ENCODE measurements at places on chromosomes 6 and 20.

DNA sequence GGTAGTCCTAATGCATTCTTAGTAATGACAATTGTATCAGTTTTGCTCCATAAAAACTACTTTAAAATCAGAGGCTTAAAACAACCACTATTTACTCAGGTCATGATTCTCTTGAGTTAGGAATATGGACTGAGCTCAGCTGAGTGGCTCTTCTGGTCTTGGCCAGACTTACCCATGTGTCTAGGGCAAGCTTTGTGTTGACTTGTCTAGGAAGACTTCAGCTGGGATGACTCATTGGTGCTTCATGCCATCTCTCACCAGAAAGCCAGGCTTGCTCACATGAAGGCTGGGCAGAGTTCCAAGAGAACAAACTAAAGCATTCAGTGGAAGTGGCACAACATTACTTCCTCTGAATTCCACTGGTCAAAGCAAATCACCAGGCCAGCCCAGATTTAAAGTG is 155.3 kb downstream of the DHX35 start:
- DNase-seq, result no peak

GRCh38 chr20:25859649-25860530 is 163.2 kb upstream of the ZNF337 start:
- no peak for DNase-seq

- no peak for DNase-seq
Observed at GRCh38 chr20:44211177-44212039, 837 bp upstream of the OSER1 start.

- no peak for DNase-seq
Observed at GRCh38 chr6:118736440-118736839, 85.0 kb upstream of the CEP85L start.

- DNase-seq, result no peak
Observed at GRCh38 chr6:22682979-22683378, 113.6 kb downstream of the HDGFL1 start.

Data from NCI-H2081 treated with DMSO at 0.1 percent for 48 hours (cell line).